H54 (cell line): ENCODE measurements at places on chromosomes 5 and 9.

GRCh38 chr5:111299067-111299481 lies 74.9 kb downstream of the CAMK4 start:
- DNase-seq, result no peak

DNA sequence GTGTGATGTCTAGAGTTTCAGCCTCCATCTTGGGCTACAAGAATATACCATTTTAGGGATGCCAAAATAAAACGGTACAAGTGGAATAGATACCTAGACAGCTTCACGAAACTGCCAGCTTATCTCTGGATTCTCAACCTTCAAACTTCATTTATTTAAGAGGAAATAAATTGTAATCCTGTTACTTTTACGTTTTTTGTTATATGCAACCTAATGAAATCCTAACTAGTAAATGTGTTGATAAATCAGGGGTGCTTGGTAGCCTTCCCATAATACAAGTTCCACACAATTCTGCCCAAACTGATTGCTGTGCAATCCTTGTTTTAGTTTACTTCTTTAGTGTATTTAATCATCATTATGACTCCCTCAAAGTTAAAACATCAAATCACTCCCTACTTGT lies 75.5 kb downstream of the SSBP2 start:
- no peak for DNase-seq

DNA sequence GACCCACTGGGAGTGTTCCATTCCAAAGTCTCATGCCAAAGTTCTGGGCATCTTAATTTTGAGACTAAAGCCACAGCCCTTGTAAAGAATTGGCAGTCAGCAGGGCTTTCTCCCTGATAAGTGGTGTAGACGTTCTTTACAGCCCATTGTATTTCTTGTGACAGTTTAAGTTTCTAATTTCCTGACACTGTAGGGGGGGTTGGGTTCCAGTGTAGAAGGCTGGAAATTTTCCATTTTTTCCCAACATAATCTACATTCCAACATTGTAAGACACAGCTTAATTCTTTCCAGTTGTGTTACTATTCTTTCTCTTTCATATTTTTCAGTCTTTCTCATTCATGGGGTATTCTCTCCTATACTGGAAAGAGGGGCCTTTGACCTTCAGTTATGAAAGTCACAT lies 121.1 kb downstream of the FBXL7 start:
- DNase-seq, result no peak

GRCh38 chr5:135883441-135883840 lies 12.2 kb downstream of the IL9 start:
- DNase-seq, result no peak

GRCh38 chr9:16363073-16363781 lies 507.2 kb downstream of the BNC2 start:
- no peak for DNase-seq

DNA sequence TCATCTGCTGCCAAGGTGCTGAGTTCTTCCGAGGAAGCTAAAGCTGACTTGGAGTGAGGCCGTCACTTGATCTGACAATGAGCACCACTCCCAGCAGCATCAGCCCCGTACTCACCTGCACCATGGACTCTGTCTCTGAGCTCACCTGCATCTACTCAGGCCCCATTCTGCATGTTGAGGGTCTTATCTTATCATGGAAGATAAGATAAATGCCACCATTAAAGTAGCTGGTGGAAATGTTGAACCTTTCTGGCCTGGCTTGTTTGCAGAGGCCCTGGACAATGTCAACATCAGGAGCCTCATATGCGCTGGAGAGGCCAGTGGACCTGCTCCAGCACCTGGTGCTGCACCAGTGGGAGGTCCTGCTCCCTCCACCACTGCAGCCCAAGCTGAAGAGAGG lies 35.0 kb upstream of the HMGCS1 start:
- no peak for DNase-seq

GRCh38 chr5:139919308-139919707 lies 123.7 kb downstream of the PSD2 start:
- no peak for DNase-seq

DNA sequence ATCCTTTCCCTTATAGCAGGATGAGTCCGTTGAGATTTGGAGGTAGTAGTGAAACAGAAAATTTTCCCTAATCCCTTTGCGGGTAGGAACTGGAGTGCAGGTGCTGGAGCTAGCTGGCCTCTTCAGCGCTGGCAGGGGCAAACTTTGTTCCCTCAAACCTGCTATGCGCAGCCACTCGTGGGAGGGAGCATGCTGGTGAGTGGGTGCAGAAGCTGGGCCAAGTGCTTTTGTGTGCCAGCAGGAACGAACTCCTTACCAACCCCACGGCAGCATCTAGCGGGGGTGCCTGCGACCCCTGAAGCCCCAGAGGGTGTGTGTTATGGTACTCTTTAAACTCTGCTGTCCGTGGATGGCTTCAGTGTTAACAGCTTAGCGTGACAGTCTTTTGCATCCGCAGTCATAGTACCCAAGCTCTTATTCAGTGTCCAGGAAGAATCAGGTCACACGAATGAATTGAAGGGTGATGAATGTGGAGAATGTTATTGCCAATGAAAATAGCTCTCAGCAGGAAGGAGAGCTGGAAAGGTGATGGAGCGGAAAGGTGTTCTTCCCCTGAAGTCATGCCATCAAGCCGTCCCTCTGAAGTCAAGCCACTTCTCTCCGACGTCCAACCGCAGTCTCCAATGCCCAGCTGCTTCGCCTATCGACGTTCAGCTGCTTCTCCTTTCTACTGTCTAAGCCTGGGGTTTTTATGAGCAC lies 1445.1 kb upstream of the CDH9 start:
- DNase-seq, result no peak

- DNase-seq, result no peak
Observed at GRCh38 chr5:43231977-43232376, 40.0 kb downstream of the NIM1K start.

DNA sequence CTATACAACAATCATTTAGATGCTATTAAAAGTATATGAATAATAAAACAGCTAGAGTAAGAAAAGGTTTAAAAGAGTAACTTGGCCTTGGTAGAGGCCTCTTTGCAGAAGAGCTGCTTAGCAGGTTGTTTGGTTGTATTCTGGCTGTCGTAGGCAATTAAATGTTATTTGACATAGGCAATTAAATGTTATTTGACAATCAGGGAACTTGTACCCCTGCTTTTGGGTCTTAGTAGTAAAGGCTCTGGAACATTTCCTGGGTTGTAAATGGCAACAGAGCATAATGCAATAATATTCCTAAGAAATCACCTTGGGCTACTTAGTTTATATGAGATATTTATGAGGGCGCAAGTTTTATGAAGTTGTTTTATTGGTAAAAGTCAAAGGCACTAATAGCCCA lies 84.4 kb upstream of the SLC28A3 start:
- no peak for DNase-seq

DNA sequence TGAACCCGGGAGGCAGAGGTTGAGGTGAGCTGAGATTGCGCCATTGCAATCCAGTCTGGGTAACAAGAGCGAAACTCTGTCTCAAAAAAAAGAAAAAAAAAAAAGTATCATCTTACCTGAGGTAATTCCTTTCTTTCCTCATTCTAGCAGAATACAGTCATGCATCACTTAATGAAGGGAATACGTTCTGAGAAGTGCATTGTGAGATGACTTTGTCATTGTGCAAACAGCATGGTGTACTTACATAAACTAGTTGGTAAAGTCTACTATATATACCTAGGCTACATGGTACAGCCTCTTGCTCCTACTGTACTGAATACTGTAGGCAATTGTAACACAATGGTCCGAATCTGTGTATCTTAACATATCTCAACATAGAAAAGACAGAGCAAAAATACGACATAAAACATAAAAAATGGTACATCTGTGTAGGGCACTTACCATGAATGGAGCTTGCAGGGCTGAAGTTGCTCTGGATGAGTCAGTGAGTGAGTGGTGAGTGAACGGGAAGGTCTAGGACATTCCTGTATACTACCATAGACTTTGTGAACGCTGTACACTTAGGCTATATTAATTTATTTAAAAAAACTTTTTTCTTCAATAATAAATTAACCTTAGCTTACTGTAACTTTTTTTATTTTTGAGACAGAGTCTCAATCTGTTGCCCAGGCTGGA lies 100.4 kb downstream of the GLDC start:
- no peak for DNase-seq

DNA sequence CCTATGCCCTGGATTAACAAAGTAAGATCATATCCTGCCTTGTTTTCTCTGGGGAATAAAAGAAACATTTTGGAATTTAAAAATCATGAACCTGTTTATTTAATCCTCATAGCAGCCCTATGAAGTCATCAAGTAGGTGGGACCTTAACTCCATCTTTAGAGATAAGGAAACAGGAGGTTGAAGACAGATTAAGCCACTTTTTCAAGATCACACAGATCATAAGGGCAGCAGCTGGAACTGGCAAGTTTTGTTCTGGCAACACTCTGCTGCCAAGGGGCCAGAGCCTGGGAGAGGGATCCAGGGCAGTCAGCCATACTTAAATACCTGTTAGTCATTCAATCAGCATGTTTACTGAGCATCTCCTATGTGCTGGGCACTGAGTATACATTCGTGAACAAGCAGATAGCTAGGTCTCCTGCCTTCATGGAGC lies 63.7 kb downstream of the SLC1A1 start:
- DNase-seq, result no peak

DNA sequence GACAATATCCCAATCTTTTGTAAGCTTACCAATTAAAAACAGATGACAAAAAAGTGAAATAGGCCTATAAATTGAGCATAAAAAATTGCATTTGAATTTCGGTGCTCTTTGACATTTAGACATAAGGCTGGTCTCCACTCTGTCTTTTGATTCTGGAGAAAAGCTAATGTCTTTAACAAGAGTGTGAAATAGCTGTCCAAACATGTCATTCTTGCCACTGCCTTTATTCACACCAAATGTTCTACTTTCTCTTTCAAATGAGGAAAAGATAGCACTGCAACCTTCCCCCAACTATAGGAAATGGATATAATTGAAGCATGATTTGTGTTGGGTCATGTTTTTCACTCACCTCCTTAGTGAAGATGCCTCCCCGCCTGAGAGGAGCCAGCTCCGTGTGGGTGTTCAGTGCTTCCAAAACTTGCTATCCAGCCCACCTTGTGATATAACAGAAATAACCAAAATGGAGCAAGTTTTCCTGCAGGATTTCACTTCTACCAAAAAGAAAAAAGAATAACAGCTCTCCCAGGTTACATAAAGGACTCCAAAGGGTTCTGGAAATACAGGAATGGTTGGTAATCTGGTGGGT lies 55.2 kb upstream of the STK32A start:
- no peak for DNase-seq

GRCh38 chr5:67679184-67679841 lies 482.7 kb upstream of the CD180 start:
- no peak for DNase-seq

GRCh38 chr5:15834596-15835245 lies 334.7 kb downstream of the FBXL7 start:
- peak; percentile 37 for DNase-seq

GRCh38 chr5:139453683-139454567 lies 8.6 kb downstream of the ECSCR start:
- DNase-seq, result no peak

GRCh38 chr5:125412561-125413495 lies 666.4 kb upstream of the ZNF608 start:
- DNase-seq, result peak; percentile 33

DNA sequence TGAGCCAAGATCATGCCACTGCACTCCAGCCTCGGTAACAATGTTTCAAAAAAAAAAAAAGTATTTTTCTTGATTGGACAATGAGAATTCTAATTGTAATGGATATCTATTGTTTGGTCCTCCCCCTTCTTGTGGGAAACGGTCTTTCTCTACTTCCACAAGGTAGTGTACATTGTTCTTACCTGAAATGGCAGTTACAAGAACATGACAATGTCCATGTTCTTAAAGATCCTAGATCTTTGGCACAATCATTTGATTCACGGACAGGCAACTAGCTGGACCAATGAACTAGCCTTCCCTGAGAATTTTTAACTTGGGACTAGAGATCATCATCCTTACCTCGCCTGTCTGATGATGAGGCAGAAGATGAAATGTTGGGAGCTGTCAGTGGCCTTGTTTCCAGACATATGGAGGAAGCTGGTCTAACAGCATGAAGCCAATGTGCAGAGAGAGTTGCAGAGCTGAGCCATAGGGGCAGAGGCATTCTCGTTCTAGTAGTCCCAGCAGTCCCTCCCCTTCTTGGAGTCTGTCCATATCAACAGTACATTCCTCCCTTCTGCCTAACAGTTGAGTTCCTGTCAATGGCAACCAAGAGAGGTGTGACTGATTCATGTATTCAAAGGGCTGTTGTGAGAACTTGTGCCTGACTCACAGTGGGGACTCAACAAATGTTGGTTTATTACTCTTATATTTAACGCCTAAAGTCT lies 2.1 kb upstream of the MARCHF6 start:
- DNase-seq, result peak; percentile 39

- no peak for DNase-seq
Observed at GRCh38 chr5:78755822-78756429, 107.4 kb upstream of the LHFPL2 start.

- DNase-seq, result no peak
Observed at GRCh38 chr5:33312571-33313549, 127.9 kb upstream of the TARS1 start.

DNA sequence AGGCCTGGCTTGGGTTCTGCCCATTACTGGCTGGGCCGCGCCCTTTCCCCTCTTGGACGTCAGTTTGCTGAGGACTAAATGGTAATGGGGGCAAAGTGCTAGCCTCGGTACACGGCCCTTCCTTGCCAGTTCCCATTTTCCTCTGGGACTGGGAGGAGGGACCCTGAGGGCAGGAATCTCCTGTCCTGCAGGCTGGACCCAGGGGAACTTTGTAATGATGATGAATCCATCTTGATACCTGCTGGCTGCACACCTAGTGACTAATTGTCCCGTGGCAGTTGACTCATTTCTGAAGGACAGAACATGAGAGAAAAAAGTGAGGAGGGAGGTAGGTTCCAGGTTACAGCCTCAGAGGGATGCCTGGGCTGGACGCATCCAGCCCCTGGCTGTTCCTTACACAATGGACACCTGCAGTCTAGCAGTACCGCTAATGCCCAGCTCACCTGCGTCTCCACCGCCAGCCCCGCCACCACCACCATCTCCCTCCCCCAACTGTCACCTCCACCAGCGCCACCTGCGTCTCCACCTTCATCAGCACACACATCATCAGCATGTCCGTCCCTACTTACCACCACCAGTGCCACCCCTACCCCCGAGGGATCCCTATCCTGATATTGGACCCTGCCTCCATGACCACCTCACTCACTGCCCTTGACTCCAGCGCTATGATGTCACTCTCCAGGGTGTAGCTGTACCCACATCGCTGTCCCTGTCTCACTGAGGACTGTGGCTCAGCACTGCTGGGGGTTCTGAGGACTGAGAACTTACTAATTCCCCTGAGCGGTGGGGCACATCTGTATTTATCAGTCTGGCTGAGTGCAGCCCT lies 4.3 kb downstream of the CDHR2 start:
- no peak for DNase-seq

GRCh38 chr5:167678481-167678880 lies 613.0 kb upstream of the WWC1 start:
- DNase-seq, result no peak

DNA sequence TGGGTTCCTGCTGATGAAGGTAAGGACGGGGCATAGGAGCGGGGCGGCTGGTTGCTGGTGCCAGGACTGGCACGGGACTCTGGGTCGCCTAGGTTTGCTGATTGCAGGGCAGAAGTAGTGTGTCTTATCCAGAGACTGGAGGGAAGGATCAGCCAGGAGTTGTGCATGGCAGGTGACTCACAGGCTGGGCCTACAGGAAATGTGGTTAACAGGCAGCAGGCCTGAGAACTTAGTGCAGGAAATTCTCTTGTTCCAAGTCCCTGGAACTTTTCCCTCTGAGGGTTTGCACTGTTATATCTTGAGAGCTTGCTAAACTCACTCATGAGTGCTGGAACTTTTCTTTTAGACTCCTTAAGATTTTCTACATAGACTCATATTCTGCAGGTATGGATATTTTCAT lies 95.1 kb downstream of the ANXA2R start:
- peak; percentile 94 for DNase-seq

GRCh38 chr5:114660791-114661190 lies 298.9 kb downstream of the KCNN2 start:
- DNase-seq, result no peak

- no peak for DNase-seq
Observed at GRCh38 chr5:55104036-55104772, 1.8 kb downstream of the GZMA start.
